ENCODE measurements at places on chromosomes 11 and 22. TPM values are rescaled to one million over a fixed set of nuclear protein-coding genes. Genes with fewer than 3 reads are reported as not detected.

GRCh38 chr11:20739577-20739976 is 70.2 kb downstream of the NELL1 start:
- H3K27me3 ChIP-seq, result no peaks in the 10 kb centered on the region
- no peaks in the 10 kb centered on the region for H3K4me1 ChIP-seq
- no peak overlapping the region for H3K4me3 ChIP-seq
- H3K27ac ChIP-seq, result no peak overlapping the region
- H3K36me3 ChIP-seq, result no peaks in the 10 kb centered on the region

DNA sequence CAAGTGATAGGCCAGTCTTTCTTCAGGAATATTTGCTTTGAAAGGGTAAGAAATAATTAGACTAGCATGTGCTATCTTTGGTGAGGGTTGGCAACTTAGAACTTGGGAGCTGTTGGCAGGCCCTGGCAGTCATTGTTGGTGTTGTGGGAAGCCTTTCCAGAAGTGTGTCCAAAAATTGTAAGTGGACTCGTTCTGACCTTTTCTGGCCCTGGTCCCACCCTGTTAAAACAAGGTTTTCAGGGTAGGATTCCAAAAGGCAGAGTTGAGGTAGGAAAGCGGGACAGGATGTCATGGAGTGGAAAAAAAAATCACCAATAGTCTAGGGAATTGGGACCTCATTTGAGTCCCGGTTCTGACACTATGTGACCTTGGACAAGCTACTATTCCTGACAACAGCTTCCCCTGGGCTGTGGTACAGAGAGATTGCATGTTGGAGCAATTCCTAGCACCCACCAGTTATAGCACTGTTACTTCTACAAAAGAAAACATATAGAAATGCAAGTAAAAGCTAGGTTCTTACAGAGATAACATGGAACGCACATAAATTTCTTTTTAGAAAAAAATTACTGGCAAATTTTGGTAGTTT is 299.3 kb upstream of the DDI1 start:
- no peak overlapping the region for H3K4me3 ChIP-seq
- no peaks in the 10 kb centered on the region for H3K36me3 ChIP-seq
- H3K27me3 ChIP-seq, result no peaks in the 10 kb centered on the region

- H3K4me1 ChIP-seq, result no peaks in the 10 kb centered on the region
- no peaks in the 10 kb centered on the region for H3K36me3 ChIP-seq
- no peak for DNase-seq
These were observed 12.6 kb upstream of the SYT13 start for GRCh38 chr11:45298718-45299117.

GRCh38 chr11:44791316-44791925 is 64.7 kb downstream of the TSPAN18 start:
- DNase-seq, result no peak
- no peaks in the 10 kb centered on the region for H3K4me1 ChIP-seq
- H3K27ac ChIP-seq, result no peak overlapping the region
- H3K36me3 ChIP-seq, result no peaks in the 10 kb centered on the region
- peaks cover 5% of the 10 kb centered on the region for H3K27me3 ChIP-seq

DNA sequence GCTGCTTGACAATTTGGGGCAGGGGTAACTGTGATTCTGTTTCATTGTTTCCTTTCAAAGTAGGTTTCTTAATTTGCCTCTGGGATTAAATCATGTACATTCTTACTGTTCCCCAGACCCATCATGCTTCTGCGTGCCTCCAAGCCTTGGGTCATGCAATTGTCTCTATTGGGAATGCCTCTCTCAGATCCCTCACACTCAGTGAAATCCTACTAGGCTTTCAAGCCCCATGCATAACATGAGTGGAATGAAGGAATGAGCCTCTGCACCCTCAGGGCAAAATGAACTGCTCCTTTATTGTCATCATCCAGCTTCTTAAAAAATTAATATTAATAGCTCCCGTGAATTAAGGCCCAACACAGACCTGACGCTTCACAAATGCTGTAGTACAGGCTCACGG is 381.7 kb downstream of the TENM4 start:
- no peak overlapping the region for H3K27ac ChIP-seq
- no peaks in the 10 kb centered on the region for H3K36me3 ChIP-seq
- no peaks in the 10 kb centered on the region for H3K27me3 ChIP-seq
- H3K4me1 ChIP-seq, result no peaks in the 10 kb centered on the region
- no peak overlapping the region for H3K4me3 ChIP-seq

GRCh38 chr11:65625628-65626342 is 10.2 kb downstream of the PCNX3 start:
- no peak overlapping the region for H3K4me3 ChIP-seq
- DNase-seq, result peak; percentile 62
- peaks cover 49% of the 10 kb centered on the region for H3K36me3 ChIP-seq
- no peak overlapping the region for H3K27ac ChIP-seq
- no peaks in the 10 kb centered on the region for H3K27me3 ChIP-seq

GRCh38 chr11:45651156-45651555 is 14.3 kb downstream of the CHST1 start:
- DNase-seq, result no peak
- H3K36me3 ChIP-seq, result no peaks in the 10 kb centered on the region
- no peak overlapping the region for H3K27ac ChIP-seq
- no peak overlapping the region for H3K4me3 ChIP-seq
- peaks cover 13% of the 10 kb centered on the region for H3K4me1 ChIP-seq
- H3K27me3 ChIP-seq, result peaks cover 9% of the 10 kb centered on the region

- no peaks in the 10 kb centered on the region for H3K4me1 ChIP-seq
- H3K36me3 ChIP-seq, result no peaks in the 10 kb centered on the region
- no peak overlapping the region for H3K4me3 ChIP-seq
- H3K27ac ChIP-seq, result no peak overlapping the region
These were observed 35.4 kb upstream of the BRSK2 start for GRCh38 chr11:1354125-1354938.

- no peaks in the 10 kb centered on the region for H3K4me1 ChIP-seq
- no peak overlapping the region for H3K27ac ChIP-seq
- DNase-seq, result no peak
- no peaks in the 10 kb centered on the region for H3K36me3 ChIP-seq
- H3K4me3 ChIP-seq, result no peak overlapping the region
These were observed 43.4 kb upstream of the FBLN1 start for GRCh38 chr22:45459235-45459634.

- H3K27me3 ChIP-seq, result peaks cover 25% of the 10 kb centered on the region
- H3K36me3 ChIP-seq, result no peaks in the 10 kb centered on the region
- no peak overlapping the region for H3K27ac ChIP-seq
- no peak for DNase-seq
- H3K4me1 ChIP-seq, result peaks cover 4% of the 10 kb centered on the region
- no peak overlapping the region for H3K4me3 ChIP-seq
These were observed 12.9 kb downstream of the CRYBB2 start for GRCh38 chr22:25232301-25232700.

- no peaks in the 10 kb centered on the region for H3K4me1 ChIP-seq
- H3K27me3 ChIP-seq, result no peaks in the 10 kb centered on the region
- H3K27ac ChIP-seq, result no peak overlapping the region
- no peak overlapping the region for H3K4me3 ChIP-seq
These were observed 416.3 kb downstream of the AASDHPPT start for GRCh38 chr11:106493751-106494150.

DNA sequence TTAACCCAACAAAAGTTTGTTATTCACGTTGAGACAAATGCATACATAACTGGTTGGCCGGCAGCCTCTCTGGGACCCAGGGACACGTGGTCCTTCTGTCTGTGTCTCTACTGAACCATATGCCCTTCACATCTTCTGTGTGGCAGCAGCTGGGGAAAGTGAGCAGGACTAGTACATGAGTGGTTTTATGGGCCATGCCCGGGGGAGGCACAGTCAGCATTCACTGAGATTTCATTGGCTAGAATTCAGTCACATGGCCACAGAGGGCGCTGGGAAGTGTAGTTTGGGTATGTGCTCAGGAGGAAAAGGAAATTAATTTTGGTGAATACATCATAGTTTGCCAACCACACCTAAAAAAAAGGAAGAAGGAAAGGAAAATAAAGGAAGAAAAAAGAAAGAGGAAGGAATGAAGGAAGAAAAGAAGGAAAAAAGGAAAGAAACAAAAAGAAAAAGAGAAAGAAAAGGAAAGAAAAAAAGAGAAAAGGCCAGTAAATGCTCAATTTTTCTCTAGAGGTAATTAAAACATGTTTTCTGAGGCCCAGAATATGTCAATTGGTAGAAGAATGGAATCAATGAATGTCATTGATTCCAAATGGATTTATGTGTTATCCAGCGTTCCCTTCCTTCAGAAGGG is 55.9 kb upstream of the KIRREL3 start:
- H3K27ac ChIP-seq, result no peak overlapping the region
- H3K27me3 ChIP-seq, result no peaks in the 10 kb centered on the region
- no peak overlapping the region for H3K4me3 ChIP-seq
- no peaks in the 10 kb centered on the region for H3K4me1 ChIP-seq

GRCh38 chr22:42994917-42995562 is 19.9 kb downstream of the PACSIN2 start:
- peaks cover 21% of the 10 kb centered on the region for H3K4me1 ChIP-seq
- no peak overlapping the region for H3K27ac ChIP-seq
- peaks cover 8% of the 10 kb centered on the region for H3K36me3 ChIP-seq
- no peak overlapping the region for H3K4me3 ChIP-seq
- no peaks in the 10 kb centered on the region for H3K27me3 ChIP-seq
- DNase-seq, result no peak

DNA sequence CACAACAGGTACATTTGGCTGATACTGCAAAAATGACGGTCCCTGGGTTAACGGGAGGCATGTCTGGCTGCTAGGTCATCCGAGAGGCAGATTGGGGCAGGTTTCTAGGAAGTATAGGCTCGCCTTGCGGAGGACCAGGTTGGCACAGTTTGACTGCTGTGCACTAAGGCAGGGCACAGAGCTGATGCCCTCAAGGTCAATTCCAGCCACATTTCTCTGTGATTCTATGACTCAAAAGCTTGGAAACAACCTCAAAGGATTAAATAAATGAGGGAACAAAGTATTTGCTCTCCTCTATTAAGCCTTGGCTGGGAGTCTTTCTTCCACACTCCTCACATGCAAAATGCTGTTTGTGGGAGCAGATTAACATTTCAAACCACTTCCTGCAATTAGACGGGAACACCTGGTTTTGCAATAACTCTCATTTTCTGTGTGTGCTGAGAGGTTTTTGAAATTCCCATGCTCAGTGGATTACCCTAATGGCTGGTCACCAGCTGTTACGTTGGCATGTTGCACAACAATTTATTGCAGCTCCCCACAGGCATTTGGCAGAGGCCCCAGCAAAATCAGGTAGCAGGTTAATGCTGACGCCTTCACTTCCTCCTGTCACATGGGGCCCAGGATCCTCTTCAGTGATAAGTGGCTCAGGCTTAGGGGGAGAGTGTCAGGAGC is 61.0 kb upstream of the PLET1 start:
- peaks cover 2% of the 10 kb centered on the region for H3K27me3 ChIP-seq
- H3K27ac ChIP-seq, result no peak overlapping the region
- H3K4me3 ChIP-seq, result no peak overlapping the region

DNA sequence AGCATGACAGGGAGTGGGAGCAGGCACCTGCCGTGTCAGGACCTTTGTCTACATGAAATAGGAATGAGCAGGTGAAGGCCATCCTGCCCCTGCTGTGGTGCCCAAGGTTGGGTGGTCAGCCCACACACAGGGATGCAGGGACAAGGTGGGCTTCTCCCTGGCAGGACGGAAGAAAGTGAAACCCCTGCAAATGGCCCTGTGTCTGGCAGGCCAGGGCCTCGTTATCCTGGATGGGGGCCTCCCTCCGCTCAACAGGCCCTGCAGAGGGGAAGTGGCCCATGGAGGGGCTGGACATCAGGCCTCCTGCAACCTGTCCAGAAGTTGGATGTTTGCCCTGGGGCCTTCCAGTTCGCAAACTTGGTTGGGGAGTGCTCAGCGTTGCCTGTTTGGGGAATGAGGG is 14.9 kb downstream of the TOB2 start:
- no peak for DNase-seq
- H3K27me3 ChIP-seq, result no peaks in the 10 kb centered on the region
- peaks cover 4% of the 10 kb centered on the region for H3K4me1 ChIP-seq
- H3K36me3 ChIP-seq, result peaks cover 41% of the 10 kb centered on the region
- no peak overlapping the region for H3K27ac ChIP-seq

GRCh38 chr22:37342065-37342464 is 59.8 kb downstream of the CYTH4 start:
- no peak overlapping the region for H3K27ac ChIP-seq
- peaks cover 14% of the 10 kb centered on the region for H3K27me3 ChIP-seq
- DNase-seq, result no peak
- H3K4me3 ChIP-seq, result no peak overlapping the region
- H3K36me3 ChIP-seq, result no peaks in the 10 kb centered on the region

DNA sequence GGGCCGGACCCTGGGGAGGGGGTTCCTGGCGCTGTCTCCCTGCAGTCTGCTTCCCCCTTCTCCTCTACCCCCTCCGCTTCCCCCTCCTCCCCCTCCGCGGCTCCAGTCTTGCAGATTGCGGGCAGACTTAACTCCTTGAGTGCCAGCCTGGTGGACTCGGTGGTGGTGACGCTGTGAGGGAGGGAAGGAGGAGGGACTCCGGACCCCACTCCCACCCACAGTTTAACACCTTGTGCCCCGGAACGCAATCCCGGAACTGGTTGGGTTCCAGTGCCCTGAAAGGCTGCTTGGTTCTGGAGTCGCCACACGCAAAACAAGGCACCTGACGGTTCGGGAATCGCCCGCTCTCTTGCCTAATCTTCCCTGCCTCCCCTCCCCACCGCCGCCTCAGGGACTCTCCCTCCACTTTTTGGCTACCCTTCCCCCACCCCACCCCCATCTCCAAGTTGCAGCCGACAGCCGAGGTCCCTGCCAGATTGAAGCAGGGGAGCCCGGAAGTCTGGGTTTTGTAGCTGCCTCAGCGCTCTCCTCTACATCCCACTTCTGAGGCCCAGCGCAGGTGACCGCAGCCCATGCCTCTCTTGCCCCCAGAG is 3.9 kb upstream of the BCL9L start:
- H3K4me1 ChIP-seq, result peaks cover 47% of the 10 kb centered on the region
- peak overlapping the region; percentile 99 for H3K27ac ChIP-seq
- H3K27me3 ChIP-seq, result no peaks in the 10 kb centered on the region
- no peaks in the 10 kb centered on the region for H3K36me3 ChIP-seq
- peak overlapping the region; percentile 98 for H3K4me3 ChIP-seq

DNA sequence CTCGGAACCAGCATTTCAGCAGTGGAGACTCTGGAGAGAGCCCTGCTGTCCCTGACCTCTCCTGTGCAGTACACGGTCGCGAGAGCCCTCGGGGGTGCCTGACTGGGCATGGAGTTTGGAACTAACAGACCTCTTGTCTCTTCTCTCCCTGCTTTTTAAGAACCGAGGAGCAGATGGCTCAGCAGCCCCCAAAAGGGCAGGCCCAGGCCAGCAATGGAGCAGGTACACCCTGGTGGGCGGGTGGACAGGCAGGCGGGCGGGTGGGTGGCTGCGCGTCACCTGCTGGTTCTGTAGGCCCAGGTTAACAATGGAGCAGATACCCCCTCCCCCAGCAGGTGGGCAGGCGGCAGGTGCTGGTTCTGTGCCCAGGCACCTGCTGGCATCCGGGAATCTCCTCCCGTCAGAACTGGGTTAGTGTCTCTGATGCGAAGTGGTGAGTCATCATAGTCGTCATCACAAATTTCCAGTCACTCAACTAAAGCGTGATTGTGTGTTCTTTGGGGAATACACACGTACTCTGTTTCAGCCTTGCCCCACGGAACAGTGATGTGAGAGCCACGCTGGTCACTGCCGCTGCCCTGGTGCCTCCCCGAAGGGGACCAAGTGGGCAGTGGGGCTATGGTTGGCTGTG is 41.1 kb downstream of the GRAMD4 start:
- H3K27ac ChIP-seq, result no peak overlapping the region
- no peaks in the 10 kb centered on the region for H3K27me3 ChIP-seq
- H3K4me1 ChIP-seq, result peaks cover 9% of the 10 kb centered on the region
- no peak for DNase-seq

The IGSF9B gene
- total RNA-seq, result 118 TPM

The TESMIN gene
- 9.5 TPM for total RNA-seq

The RFPL1 gene
- total RNA-seq, result not detected

The ZP1 gene
- total RNA-seq, result 0.34 TPM

The KRTAP5-11 gene
- total RNA-seq, result not detected

The CLMP gene
- 0.29 TPM for total RNA-seq

The RTN4RL2 gene
- 0.47 TPM for total RNA-seq

The CECR2 gene
- total RNA-seq, result not detected

Measured in activated CD8-positive, alpha-beta T cell treated with anti-CD3 and anti-CD28 coated beads, Interleukin-2, amount 10 ng/mL, durations not matched to agents 7 days and 5 days (primary cell).